Breast epithelium (tissue), 4 donors: ENCODE measurements at places on chromosomes 4 and X. TPM values are rescaled to one million over a fixed set of nuclear protein-coding genes. Genes with fewer than 3 reads are reported as not detected.

- H3K27me3 ChIP-seq, result no peaks in the 10 kb centered on the region
- no peaks in the 10 kb centered on the region for H3K36me3 ChIP-seq
- H3K4me1 ChIP-seq, result no peaks in the 10 kb centered on the region
These were observed 45.5 kb downstream of the CCNG2 start for GRCh38 chr4:77202491-77202890.

DNA sequence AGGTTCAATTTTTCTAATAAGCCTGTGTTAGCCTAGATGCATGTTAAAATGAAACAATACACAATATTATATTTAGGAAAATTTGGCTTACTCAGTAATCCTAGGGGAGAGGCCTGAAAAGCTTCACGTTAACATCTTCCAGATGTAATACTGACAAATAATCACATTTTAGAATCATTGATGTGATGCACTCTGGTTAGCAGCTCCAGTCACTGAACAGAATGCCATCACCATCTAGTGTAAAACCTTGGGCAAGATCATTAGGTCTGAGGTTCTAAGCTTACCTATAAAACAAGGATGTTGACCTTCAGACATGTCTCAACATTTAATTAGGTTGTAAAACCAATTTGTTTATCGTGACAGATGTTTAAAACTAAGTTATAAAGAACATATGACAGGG lies 1704.8 kb downstream of the STIM2 start:
- no peaks in the 10 kb centered on the region for H3K27me3 ChIP-seq
- no peaks in the 10 kb centered on the region for H3K4me1 ChIP-seq
- no peak overlapping the region for H3K27ac ChIP-seq
- no peak for DNase-seq

- no peaks in the 10 kb centered on the region for H3K36me3 ChIP-seq
- H3K4me1 ChIP-seq, result no peaks in the 10 kb centered on the region
- H3K27ac ChIP-seq, result no peak overlapping the region
- DNase-seq, result no peak
- H3K4me3 ChIP-seq, result no peak overlapping the region
These were observed 80.5 kb upstream of the HELT start for GRCh38 chr4:184937745-184938144.

DNA sequence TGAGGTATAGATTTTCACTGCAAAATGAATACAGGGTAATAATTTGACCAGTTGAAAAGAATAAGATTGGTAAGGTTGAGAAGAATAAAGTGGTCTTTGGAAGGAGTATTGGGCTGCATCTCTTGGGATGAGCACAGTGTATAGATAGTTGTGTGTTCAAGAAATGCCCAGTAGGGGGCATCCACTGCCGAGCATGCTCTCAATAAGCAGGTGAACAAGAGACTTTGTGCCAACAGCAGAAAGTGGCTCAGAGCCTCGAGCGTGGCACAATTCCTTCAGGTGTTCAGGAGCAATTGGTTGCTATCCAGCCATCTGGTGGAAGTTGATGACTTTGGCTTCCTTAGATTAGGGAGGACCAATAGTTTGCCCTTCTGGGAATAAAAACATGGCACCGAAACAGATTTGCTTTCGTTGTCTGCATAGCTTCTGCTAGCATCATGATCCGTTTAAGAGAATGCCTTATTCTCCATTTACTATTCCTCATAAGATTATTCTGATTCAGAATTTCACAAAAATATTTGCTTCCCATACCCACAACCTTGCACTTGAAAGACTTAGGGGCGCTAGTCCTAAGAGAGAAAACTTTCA lies 258.1 kb upstream of the NEIL3 start:
- no peak overlapping the region for H3K27ac ChIP-seq
- H3K27me3 ChIP-seq, result no peaks in the 10 kb centered on the region
- no peak overlapping the region for H3K4me3 ChIP-seq
- DNase-seq, result no peak
- no peaks in the 10 kb centered on the region for H3K36me3 ChIP-seq
- H3K4me1 ChIP-seq, result no peaks in the 10 kb centered on the region

GRCh38 chr4:94577136-94577535 lies 125.4 kb downstream of the PDLIM5 start:
- DNase-seq, result peak; percentile 37
- H3K4me1 ChIP-seq, result no peaks in the 10 kb centered on the region
- no peaks in the 10 kb centered on the region for H3K27me3 ChIP-seq
- no peak overlapping the region for H3K4me3 ChIP-seq
- H3K27ac ChIP-seq, result no peak overlapping the region

DNA sequence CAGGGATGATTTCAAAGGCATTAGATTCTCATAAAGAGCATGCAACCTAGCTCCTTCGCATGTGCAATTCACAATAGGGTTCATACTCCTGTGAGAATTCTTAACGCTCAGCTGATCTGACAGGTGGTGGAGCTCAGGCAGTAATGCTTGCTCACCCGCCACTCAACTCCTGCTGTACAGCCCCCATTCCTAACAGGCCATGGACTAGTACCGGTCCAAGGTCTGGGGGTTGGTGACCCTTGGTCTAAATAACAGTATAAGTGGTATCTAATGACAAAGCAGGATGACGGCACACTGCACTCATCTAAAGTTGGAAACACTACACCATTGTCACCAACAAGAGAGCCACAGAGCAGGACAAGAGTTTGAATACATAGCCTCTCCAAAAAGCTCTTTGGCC lies 28.5 kb downstream of the ADGRA3 start:
- H3K4me1 ChIP-seq, result no peaks in the 10 kb centered on the region
- no peak overlapping the region for H3K4me3 ChIP-seq
- no peaks in the 10 kb centered on the region for H3K27me3 ChIP-seq

DNA sequence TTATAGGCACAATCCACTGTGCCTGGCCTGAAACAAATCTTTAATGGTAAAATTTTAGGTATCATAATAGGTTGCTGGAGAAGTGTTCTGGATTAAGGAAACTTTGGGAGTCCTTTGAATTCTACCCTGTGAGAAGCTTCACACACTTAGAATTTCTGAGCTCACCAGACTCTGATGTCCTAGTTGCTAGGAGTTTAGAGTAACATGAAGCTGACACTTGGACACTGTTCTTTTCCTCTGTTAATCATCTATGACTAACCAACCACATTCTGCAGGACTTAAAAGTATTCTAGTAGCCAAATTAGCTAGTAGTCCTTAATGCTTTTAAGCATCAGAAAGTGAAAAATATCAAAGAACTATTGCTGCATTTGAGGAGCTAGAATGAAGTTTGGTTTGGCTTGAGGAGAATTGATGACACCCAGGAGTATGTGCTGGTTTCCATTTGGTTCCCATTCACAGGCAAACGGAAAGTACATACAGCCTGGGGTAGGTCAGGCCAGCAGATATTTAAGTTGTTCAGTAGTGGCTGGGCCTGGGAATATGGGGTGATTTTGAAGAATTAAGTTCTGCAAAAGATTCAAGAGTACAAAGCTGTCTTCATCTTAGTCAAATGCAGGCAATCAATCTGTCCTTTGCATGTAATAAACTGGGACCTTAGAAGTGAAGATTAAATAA lies 38.8 kb upstream of the IGFBP7 start:
- no peak overlapping the region for H3K27ac ChIP-seq
- no peaks in the 10 kb centered on the region for H3K36me3 ChIP-seq
- no peak overlapping the region for H3K4me3 ChIP-seq

The CMC4 gene
- 19.3 TPM for total RNA-seq

The CLIC2 gene
- total RNA-seq, result 18.4 TPM

The TMPRSS11B gene
- not detected for total RNA-seq

The WDR17 gene
- total RNA-seq, result 2.2 TPM
